ENCODE measurements at places on chromosomes 13 and 19.

DNA sequence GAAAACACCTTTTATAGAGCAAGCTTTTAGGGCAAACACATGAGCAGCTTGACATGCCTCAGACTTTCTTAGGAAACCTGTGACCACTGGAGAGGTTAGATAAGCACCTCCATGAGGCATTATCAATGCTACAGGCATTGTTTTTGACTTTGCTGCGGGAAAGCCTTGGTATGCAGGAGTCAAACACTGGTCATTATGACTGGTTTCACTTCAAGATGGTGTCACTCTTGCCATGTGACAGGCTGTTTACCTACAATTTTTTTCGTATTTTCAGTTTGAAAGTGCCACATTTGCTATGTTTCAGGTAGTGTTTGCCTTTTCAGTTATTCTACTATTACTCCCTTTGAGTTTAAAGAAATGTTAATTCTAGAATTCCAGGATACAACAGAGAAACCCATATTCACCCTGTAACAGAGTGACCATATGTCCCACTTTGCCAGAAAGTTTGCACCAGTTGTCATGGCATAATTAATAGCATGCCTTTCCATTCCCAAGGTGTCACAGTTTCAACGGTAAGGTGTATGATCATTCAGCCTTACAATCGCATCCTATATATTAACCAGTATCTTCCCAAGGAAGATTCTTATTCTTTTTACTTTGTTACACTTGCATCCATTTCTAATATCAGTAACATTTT is 33.0 kb downstream of the USP12 start:
- DNase-seq, result no peak

GRCh38 chr19:31510635-31511034 is 161.4 kb upstream of the TSHZ3 start:
- no peak for DNase-seq

DNA sequence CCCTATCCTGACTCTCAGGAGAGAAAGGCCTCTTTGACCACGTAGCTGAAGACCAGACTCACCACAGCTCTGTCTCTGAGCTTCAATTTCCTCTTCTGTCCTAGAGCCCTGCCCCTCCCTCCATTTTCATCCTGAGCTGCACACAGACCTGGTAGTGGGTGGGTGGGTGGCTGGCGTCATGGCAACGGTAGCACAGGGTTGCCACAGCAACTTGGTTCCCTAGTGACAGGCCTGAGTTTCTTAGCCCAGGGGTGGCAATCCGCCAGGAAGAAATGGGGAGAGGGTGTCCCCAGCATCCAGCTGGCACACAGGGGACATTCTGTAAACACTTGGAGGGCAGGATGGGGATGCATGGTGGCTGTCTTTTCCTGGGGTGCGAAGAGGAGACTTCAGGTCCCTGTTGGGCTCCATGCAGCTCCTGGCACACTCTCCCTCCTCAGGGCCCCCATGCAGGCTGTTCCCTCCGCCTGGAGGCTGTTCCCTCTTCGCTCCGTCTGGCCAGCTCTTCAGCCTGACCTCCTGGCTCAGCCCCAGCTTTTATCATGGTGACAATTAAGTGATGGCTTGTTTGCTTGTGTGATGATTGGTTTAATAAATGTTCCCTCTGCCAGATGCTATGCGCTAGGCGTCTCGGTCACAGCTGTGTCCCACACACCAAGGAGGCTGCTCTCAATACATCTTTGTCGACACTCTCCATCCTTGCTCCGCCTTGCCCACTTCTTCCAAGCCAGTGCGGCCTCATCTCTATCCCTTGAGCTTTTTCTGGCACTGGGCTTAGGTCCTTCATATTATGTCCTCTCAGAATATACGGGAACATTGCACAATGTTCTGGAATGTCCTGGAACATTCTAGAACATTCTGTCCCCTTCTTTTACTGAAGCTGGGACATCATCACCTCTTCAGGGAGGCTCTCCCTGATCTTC is 7.4 kb upstream of the KLHL26 start:
- peak; percentile 78 for DNase-seq

DNA sequence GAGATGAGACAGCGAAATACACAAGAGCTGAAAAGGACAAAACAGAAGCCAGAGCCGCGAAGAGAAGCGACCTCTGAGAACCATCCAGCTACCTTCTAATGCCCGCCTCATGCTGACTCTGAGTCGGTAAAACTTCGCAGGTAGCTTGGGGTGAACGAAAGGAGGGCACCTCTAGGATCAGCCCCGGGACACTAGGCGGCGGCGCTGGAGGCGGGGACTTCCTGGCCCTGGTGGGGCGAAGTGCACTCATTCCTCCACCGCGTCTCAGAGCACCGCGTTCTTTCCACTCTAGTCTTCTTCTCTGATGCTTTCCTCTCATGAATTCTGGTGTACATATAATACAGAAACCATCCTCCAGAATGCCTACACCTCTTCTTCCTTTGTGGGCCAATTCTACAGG is 50.1 kb downstream of the KL start:
- DNase-seq, result no peak

- peak; percentile 67 for DNase-seq
These were observed 48.7 kb downstream of the LYL1 start for GRCh38 chr19:13053761-13054625.

Data from nucleus accumbens (tissue), 56 donors.